Inflammatory macrophage (primary cell): ENCODE measurements at places on chromosomes 1 and 21.
A peak's percentile ranks its signal among the peaks of the same experiment; 100 is the strongest.

DNA sequence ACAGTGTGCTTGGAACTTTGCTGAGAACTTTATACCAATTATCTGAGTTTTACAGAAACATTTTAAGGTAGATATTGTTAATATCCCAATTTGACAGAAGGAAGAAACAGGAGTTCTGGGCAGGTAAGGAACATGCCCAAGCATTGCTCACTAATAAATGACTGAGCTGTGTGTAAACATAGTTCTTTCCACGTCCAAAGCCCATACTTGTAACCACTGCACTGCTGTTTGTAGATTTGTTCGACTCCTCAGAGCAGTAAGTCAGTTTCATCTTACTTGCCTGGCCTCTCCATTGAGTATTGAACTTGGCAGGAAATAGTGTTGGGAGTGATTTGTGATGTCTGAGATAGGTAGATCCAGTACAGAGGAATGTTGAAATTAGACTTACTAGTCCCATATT, 335.1 kb downstream of the KIF26B start:
- no peak for DNase-seq

DNA sequence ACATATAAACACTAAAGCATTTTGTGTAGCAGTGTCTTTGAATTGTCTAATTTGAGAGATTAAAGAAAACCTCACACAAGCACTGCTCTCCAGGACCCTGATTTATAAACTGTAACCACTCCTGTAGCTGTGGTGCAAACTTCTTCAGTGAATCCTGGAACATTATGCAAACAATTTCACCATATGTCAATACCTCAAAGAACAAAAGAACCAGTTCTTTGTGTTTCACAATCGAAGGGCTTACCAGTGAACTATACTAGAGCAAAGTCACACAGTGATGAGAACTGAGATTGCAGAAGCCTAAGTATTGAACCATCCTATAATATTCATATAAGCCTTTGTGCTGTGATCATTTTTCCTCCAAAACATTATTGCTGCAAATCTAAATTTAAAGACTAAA, 21.5 kb downstream of the DPH5 start:
- peak; percentile 25 for DNase-seq

DNA sequence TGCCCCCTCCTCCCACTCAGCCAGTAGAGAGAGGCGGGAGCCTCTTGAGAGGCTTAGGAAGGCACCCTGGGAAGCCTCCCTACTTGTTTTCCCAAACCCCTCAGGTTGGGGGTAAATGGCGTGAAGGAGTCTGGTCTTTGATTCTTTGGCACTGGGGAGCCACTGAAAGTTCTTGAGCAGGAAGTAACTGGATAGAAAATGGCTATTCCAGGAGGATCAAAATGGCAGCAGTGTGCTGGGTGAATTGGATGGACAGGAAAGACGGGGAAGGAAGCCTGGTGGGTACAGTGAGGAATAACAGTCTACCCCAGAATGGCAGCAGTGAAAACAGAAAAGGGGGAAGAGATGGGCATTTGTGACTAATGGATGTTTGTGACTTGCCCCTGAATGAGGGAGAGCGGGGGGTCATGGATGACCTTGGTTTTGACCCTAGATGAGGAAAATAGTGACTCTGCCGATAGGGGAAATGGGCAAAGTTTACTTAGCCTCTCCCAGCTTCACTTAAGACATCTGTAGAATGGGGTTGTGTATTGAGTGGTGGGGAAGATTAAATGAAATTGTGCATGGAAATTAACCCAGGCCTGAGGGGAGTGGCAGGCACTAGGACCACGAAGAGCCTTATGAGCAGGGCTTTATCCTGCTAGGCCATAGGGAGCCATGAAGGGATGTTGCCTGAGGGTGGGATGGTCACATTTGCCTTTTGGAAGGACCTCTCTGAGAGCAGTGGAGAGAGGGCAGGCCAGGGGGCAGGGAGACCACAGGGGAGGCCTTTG, 32.7 kb downstream of the TMEM51 start:
- DNase-seq: no peak

DNA sequence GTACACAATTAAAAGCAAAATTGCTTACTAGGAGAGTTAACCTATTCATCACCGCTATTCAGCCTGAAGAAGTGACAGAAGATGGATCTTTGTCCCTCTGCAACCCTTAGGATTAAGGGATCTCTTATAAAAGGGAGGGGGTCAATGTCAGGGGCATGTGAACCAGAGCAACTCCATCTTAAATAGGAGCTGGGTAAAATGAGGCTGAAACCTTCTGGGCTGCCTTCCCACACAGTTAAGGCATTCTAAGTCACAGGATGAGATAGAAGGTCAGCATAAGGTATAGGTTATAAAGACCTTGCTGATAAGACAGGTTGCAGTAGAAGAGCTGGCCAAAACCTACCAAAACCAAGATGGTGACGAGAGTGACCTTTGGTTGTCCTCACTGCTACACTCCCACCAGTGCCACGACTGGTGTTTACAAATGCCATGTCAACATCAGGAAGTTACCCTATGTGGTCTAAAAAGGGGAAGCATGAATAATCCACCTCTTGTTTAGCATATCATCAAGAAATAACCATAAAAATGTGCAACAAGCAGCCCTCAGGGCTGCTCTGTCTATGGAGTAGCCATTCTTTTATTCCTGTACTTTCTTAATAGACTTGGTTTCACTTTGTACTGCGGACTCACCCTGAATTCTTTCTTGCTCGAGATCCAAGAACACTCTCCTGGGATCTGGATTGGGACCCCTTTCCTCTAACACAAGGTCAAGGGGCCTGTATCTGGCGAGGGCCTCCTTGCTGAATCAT, 35.3 kb upstream of the NEK2 start:
- peak; percentile 86 for DNase-seq

GRCh38 chr1:22363403-22364325, 88.0 kb upstream of the ZBTB40 start:
- no peak for DNase-seq

DNA sequence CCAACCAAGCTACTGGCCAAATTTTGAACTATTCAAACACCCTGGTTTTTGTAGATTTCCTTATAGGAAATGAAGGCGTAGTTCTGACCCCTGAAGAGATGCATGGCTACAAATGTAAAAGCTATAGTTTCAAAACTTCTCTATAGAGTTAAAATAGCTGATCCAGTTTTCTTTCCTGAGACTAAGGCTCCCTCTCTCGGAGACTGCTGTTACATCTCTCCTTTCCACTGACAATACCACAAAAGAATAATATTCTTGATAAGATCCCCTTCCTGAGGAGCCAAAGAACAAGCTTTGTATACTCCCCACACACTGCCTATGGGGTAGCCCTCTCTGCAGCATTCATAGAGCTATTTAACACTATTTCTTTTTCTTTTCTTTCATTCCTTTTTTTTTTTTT, 6.7 kb upstream of the CFAP126 start:
- DNase-seq: no peak

DNA sequence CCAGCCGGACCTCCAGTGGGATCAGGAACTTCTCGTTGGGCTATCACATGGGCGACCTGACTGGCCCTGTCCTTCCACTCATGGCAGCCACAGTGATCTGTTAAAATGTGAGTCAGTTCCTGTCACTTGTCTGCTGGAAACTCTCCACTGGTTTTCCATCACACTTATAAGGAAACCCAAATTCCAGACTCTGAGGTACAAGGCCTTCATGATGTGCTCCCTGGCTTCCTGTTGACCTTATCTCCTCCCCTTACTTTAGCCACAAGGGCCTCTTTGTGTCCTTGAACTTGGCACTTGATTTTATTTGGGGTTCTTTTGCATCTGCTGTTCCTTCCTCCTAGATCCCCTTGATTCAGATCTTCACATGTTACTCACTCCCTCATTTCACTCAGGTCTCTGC, 96.8 kb downstream of the TENT5C start:
- DNase-seq: no peak

- DNase-seq: no peak
Measured at GRCh38 chr1:31575369-31576140, 760 bp upstream of the TINAGL1 start.

DNA sequence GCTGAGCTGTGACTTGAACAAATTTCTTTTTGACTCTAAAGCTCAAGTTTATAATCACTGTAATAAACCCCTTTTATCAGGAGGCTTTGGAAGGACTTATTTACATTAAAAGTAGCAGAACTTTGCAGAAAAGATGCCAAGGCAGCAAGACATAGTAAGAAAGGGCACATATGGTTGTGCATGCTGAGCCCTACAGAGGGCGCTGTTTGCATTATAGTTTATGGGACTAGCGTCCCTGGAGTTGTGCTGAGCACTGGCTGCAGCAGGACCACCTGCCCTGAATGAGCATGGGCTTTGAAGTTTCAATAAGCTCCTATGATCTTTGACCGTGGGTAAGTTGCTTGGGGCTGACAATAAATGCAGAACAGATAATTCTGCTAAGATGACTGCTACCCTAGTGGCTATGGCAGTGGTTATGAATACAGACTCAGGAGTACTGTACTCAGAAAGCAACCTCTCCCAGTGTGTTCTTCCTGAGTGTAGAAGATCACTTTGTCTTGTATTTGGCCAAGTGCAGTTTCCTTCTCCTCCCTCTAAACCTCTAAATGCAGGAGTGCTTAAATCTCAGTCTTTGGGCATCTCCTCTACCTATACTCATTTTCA, 45.4 kb upstream of the USP1 start:
- peak; percentile 42 for DNase-seq

- no peak for DNase-seq
Measured at GRCh38 chr1:3372317-3372716, 82.1 kb upstream of the ARHGEF16 start.

- DNase-seq: no peak
Measured at GRCh38 chr1:194870860-194871259, 1684.4 kb upstream of the B3GALT2 start.

DNA sequence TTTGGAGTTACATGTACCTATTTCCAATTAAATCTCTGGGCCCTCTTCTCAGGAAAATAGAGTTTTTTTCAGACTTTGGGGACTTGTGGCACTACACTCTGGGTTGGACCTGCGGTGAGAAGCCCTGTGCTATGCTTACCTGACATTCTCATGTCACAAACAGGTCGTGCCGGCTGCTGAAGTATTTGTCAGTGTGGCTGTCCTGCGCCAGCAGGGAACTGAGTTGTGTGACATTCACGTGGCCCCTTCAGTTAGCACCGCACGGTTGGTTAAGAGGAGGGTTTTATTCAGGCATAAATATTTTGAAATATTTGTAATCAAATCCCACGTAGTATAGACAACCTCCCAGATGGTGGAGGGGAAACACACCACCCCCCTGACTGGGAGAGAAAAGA, 6.3 kb upstream of the COL6A2 start:
- no peak for DNase-seq

DNA sequence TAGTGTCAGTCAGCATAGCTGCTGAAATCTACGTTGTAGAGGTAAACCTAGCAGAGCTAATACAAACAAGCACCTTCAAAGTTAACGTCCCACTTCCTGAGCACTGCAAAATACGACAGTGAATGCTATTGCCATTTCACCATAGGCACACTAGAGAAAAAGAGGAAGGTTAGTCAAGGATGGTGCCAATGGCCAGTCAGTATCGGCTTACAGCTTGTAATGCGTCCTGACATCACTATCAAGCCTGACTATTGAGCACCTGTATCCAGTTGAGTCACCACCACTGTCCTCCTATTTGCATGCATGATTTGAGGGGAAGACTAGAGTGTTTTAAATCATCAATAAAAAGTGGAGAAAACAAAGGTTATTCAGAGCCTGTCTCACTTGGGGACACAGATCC, 34.4 kb downstream of the NUCKS1 start:
- peak; percentile 58 for DNase-seq

- peak; percentile 41 for DNase-seq
Measured at GRCh38 chr1:5509664-5510452, 482.4 kb downstream of the NPHP4 start.

DNA sequence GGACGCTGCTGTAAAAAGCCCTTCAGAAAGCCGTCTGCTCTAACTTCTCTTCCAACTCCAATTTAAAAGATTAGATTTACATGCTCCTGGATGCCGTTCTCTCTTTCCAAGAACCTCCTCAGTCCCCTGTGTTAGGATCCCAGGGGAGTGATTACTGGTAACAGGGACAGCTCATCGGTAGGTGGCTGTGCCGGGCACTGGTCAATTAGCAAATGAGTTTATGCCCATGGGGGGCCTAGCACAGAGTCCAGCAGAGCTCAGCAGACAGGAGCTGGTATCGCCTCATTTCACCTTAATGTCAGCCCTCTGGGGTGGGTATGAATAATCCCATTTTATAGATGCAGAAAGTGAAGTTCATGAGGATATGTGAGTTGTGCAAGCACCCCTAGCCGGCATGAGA, 191.9 kb downstream of the GRIK3 start:
- no peak for DNase-seq

DNA sequence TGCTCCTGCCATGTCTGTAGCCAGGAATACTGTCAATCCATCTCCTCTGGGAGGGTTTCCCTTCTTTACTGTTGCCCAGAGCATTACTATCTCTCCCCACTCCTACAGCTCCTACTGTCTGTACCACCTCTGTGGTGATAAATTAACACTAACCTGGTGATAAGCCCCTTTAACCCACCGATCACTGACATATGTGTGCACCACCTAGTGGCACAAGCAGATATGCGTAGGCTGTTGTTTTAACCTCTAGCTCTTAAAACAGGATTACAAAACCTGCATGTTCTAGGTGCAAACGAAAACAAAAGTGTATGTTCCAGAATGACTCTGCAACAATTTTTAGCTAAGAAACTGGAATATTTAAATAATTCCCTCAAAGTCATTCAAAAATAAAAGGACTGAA, 93.9 kb upstream of the BEND5 start:
- DNase-seq: no peak

- DNase-seq: peak; percentile 49
Measured at GRCh38 chr1:159005676-159006075, 4.0 kb upstream of the IFI16 start.

GRCh38 chr1:3653286-3653618, 936 bp downstream of the TP73 start:
- DNase-seq: no peak

- no peak for DNase-seq
Measured at GRCh38 chr1:25644962-25645361, 28.4 kb downstream of the MAN1C1 start.

DNA sequence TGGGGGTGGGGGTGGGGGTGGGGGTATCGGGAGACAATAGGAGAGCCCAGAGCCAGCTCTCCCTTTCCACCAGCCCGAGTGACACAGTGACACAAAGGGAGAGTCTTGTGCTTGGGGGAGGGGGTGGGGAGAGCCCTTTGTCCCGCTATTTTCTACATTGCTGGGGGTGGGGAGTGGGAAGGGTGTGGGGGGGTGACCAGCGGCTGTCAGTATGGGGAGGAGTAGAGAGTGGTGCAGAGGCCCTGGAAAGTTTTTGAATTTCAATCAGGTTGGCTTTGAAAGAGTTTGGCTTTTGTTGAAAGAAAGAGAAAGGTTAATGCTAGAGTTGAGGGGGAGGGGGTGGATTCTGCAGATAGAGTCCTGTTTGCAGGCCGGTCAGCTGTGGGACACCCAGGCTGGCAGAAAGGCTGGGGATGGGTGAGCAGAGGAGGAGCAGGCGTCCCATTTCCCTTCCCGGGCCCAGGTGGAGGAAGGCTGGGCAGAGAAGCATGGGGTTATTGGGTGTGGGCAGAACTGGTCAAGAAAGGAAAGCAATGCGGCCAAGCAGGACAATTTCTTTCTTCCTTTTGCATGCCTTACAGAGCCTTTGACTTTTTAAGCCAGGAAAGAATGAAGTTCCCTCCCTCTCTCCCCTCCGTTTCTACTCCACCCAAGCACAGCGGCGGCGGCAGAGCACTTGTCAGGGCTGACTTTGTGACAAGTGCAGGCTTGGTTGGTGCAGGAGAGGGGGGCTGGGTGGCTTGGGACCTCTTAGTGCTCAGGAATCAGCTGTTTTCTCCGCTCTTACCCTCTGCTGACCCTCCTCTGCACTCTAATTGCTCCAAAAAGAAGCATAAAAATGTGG, 96.2 kb downstream of the RNF220 start:
- DNase-seq: no peak
